ENCODE measurements at places on chromosomes 11 and 22. TPM values are rescaled to one million over a fixed set of nuclear protein-coding genes. Genes with fewer than 3 reads are reported as not detected.

The PTGDR2 gene
- not detected for polyA plus RNA-seq

The KDM4F gene
- not detected for polyA plus RNA-seq

The PRSS23 gene
- polyA plus RNA-seq, result 0.07 TPM

The RCOR2 gene
- polyA plus RNA-seq, result not detected

The RNH1 gene
- polyA plus RNA-seq, result 156 TPM

The RIMBP3C gene
- polyA plus RNA-seq, result 1.4 TPM

DNA sequence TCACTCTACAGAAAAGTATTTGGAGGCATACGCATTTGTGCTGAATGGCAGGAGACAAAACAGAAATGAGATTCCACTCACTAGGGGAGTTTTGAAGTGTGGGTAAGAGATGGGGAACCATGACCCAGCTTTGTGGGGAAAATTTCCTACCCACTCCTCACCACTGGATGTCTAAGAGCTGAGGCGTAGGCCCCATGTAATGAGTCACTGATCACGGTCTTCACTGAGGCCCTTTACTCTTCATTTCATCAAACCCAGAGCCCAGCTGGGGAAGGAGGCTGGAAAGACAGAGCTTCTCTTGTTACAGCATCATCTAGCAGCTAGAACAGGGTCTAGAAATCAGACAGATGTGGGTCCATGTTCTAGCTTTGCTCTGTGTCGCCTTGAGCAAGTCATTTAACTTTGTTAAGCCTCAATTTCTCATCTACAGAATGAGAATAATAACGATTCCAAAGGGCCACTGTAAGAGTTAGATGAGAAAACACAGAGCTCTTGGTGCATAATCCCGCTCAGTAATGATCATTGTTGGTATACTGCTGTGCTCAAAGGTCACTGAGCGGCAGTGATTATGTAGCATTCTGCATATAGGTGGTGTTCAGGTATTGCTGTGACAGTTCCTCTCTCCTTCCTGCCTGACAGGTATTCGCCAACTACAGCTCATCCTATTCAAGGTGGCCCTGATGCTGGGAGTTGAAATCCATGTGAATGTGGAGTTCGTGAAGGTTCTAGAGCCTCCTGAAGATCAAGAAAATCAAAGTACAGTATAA, 97.2 kb downstream of the MICAL2 start:
- peaks cover 11% of the 10 kb centered on the region for H3K36me3 ChIP-seq
- no peaks in the 10 kb centered on the region for H3K4me1 ChIP-seq
- no peak for DNase-seq
- H3K4me3 ChIP-seq, result no peak overlapping the region
- H3K27ac ChIP-seq, result no peak overlapping the region

- no peak overlapping the region for H3K4me3 ChIP-seq
- DNase-seq, result no peak
- no peaks in the 10 kb centered on the region for H3K36me3 ChIP-seq
- H3K4me1 ChIP-seq, result no peaks in the 10 kb centered on the region
Observed at GRCh38 chr11:105738986-105739795, 129.3 kb downstream of the GRIA4 start.

DNA sequence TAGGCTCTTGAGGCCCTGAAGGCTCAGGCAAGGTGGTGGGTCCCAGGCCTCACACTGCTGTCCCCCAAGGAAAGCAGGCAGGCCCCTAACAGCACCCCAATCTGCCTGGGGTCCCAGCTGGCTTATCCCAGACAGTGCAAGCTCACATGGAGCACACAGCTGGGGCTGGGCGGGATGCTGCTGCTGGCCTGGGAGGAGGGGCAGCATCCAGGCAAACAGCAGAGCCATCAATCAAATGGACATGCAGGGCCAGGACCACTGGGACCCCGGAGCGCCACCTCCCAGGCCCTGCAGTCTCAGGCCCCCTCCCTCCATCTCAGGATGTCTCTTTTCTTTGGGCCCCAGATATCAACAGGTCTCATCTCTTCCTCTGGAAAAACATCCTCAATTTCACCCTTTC, 140.3 kb downstream of the BRD1 start:
- no peaks in the 10 kb centered on the region for H3K27me3 ChIP-seq
- H3K4me1 ChIP-seq, result no peaks in the 10 kb centered on the region
- H3K4me3 ChIP-seq, result no peak overlapping the region

GRCh38 chr22:33328789-33329296, 270.7 kb upstream of the SYN3 start:
- H3K4me1 ChIP-seq, result no peaks in the 10 kb centered on the region
- H3K27me3 ChIP-seq, result no peaks in the 10 kb centered on the region
- no peak for DNase-seq
- no peak overlapping the region for H3K4me3 ChIP-seq
- no peaks in the 10 kb centered on the region for H3K36me3 ChIP-seq
- H3K27ac ChIP-seq, result no peak overlapping the region

DNA sequence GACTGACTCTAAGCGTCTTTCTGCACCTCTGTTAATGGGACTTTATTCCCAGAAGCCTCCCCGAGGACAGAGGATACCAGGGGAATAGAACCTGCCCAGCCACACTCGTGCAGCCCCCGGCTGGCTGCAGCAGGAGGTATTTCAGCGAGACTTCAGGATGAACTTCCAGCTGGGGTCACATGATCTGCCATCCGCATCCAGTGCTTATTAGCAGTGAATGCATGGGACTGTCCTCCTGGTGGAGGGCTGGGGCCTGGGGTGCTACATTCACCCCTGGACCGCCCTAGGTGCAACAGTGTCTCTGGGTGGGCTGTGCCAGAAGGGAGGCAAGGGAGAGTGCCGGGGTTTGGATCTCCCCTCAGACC, 1.6 kb downstream of the DUSP8 start:
- H3K36me3 ChIP-seq, result no peaks in the 10 kb centered on the region
- peaks cover 32% of the 10 kb centered on the region for H3K4me1 ChIP-seq
- H3K27me3 ChIP-seq, result no peaks in the 10 kb centered on the region
- H3K4me3 ChIP-seq, result peak overlapping the region; percentile 61

Data from naive thymus-derived CD4-positive, alpha-beta T cell (primary cell).